ENCODE measurements at places on chromosomes 7 and 10. TPM values are rescaled to one million over a fixed set of nuclear protein-coding genes. Genes with fewer than 3 reads are reported as not detected.

The HOXA9 gene
- not detected for polyA plus RNA-seq

The CLRN3 gene
- polyA plus RNA-seq, result not detected

The HECW1 gene
- 2.9 TPM for polyA plus RNA-seq

The GRM3 gene
- polyA plus RNA-seq, result 4.9 TPM

The LANCL2 gene
- polyA plus RNA-seq, result 10.7 TPM

The IQCE gene
- polyA plus RNA-seq, result 3.1 TPM

The CDHR1 gene
- 5.6 TPM for polyA plus RNA-seq

The CACNB2 gene
- 1.9 TPM for polyA plus RNA-seq

The LRIT1 gene
- 0.03 TPM for polyA plus RNA-seq

The ENKUR gene
- polyA plus RNA-seq, result not detected

GRCh38 chr10:62019013-62019684, 117.7 kb downstream of the ARID5B start:
- no peak overlapping the region for H3K27ac ChIP-seq
- H3K4me1 ChIP-seq, result peaks cover 3% of the 10 kb centered on the region
- H3K36me3 ChIP-seq, result no peaks in the 10 kb centered on the region
- no peak overlapping the region for H3K4me3 ChIP-seq

GRCh38 chr7:1225441-1226185, 7.1 kb upstream of the UNCX start:
- DNase-seq, result no peak
- H3K27ac ChIP-seq, result no peak overlapping the region
- no peaks in the 10 kb centered on the region for H3K4me1 ChIP-seq
- no peaks in the 10 kb centered on the region for H3K36me3 ChIP-seq
- H3K27me3 ChIP-seq, result peaks cover 68% of the 10 kb centered on the region
- no peak overlapping the region for H3K4me3 ChIP-seq

- H3K27ac ChIP-seq, result no peak overlapping the region
- no peaks in the 10 kb centered on the region for H3K27me3 ChIP-seq
- DNase-seq, result no peak
- H3K36me3 ChIP-seq, result no peaks in the 10 kb centered on the region
- no peaks in the 10 kb centered on the region for H3K4me1 ChIP-seq
Observed at GRCh38 chr10:96377816-96378294, 19.1 kb upstream of the OPALIN start.

GRCh38 chr7:133051066-133051465, 30.8 kb downstream of the CHCHD3 start:
- no peak overlapping the region for H3K4me3 ChIP-seq
- no peaks in the 10 kb centered on the region for H3K27me3 ChIP-seq
- DNase-seq, result no peak
- H3K36me3 ChIP-seq, result no peaks in the 10 kb centered on the region
- H3K27ac ChIP-seq, result no peak overlapping the region

GRCh38 chr7:99196536-99197258, 11.2 kb downstream of the KPNA7 start:
- H3K27ac ChIP-seq, result no peak overlapping the region
- no peaks in the 10 kb centered on the region for H3K36me3 ChIP-seq
- DNase-seq, result no peak
- no peak overlapping the region for H3K4me3 ChIP-seq

DNA sequence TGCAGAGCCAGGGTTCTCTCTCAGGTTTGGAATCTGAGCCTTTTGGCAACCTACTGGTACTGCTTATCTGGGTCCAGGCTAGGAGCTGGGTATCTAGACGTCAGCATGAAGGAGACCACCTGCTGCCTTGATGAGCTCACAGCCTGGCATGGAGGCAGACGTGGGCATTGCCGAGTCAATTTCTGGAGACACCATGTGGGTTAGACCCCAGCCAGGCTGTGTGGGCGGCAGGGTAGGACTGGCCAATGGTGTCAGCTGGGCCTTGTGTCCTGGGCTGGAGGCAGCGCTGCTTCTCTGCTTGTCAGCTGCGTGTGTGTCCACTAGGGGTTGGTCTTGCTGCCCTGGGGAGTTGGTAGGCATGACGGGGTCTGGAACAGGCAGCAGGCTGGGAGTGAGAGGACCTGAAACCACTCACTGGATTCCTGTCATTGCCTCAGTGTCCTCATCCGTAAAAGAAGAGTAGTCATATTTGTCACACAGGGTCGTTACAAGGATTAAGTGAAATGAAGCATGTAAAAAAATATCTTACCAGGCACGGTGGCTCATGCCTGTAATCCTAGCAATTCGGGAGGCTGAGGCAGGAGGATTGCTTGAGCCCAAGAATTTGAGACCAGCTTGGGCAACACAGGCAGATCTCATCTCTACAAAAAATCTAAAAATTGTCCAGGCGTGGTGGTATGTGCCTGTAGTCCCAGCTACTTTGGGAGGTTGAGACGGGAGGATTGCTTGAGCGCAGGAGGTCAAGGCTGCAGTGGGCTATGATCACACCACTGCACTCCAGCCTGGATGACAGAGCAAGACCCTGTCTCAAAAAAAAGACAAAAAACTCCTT, 31.7 kb upstream of the ANKRD2 start:
- no peak overlapping the region for H3K27ac ChIP-seq
- H3K4me1 ChIP-seq, result peaks cover 8% of the 10 kb centered on the region
- no peak overlapping the region for H3K4me3 ChIP-seq

DNA sequence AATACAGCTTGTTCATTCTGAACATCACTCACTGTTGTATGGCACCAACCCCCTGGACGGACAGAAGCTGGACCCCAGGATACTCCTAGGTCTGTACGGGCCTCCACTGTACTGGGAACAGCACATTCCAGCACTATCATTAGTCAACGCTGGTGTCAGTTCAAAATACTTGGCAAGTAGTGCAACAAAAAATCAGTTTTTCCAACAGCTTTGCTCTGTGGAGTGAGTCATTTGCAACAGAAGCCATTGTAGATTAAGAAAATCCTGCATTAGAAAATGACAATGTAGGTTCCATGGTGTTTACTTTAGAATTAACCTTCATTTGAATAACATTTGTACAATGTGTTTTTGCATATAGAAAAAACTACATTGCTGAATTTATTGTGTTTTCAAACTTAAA, 266.6 kb downstream of the HDAC9 start:
- H3K4me3 ChIP-seq, result no peak overlapping the region
- DNase-seq, result no peak
- no peaks in the 10 kb centered on the region for H3K36me3 ChIP-seq

DNA sequence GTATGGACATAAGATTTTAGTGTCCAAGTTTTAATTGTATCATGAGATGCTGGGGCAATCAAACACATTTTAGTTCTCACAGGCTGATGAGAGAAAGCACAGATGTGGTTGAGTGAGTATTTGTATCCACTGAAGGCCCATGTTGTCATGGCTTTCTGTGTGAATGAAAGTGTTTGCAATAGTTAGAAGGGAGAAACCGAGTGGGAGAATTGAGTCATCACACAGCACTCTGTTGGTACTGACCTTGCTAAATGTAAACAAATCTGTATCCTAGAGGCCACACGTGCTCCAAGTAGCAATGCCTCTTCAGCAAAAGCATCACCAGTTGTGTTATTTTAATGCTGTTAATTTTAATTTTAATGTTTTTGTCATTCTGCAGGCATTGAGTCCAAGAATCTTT, 121.2 kb downstream of the EMX2 start:
- H3K27ac ChIP-seq, result no peak overlapping the region
- DNase-seq, result no peak
- no peak overlapping the region for H3K4me3 ChIP-seq
- no peaks in the 10 kb centered on the region for H3K36me3 ChIP-seq
- H3K27me3 ChIP-seq, result no peaks in the 10 kb centered on the region

DNA sequence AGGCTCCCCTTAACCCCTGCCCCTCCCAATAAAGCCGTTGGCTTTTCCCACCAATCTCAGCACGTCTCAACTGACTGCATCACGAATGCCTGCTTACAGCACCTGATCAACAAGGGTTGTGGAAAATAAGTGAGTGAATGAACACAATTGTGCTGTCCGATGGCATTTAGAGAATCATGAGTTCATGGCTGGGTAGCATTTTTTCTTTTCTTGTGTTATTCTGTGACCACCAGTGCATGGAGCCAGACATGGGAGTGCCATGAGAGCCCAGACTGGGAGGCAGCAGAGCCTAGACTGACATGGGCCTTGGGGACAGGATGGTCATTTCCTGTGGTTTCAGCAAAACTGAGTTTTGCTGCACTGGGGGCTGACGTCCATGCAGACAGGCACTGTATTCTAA, 254.1 kb upstream of the IGFBP3 start:
- H3K36me3 ChIP-seq, result no peaks in the 10 kb centered on the region
- no peaks in the 10 kb centered on the region for H3K27me3 ChIP-seq
- no peak overlapping the region for H3K4me3 ChIP-seq
- H3K27ac ChIP-seq, result no peak overlapping the region

DNA sequence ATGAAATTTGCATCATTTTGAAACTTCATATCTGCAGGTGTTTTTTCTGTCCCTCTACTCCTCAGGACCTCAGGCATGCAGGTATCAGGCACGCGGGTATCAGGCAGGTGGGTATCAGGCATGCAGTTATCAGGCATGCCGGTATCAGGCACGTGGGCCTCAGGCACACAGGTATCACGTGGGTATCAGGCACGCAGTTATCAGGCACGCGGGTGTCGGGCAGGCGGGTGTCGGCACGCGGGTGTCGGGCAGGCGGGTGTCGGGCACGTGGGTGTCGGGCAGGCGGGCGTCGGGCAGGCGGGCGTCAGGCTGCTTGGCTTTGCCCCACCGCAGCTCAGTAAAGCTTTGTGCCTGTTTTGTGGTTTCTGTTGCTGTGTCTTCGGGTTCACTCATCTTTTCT, 8.7 kb downstream of the SPRN start:
- H3K4me1 ChIP-seq, result no peaks in the 10 kb centered on the region
- H3K27ac ChIP-seq, result no peak overlapping the region
- DNase-seq, result no peak

GRCh38 chr7:106155027-106155426, 42.9 kb upstream of the SYPL1 start:
- no peaks in the 10 kb centered on the region for H3K4me1 ChIP-seq
- no peak for DNase-seq
- H3K27me3 ChIP-seq, result no peaks in the 10 kb centered on the region
- no peak overlapping the region for H3K27ac ChIP-seq
- H3K36me3 ChIP-seq, result no peaks in the 10 kb centered on the region

- H3K36me3 ChIP-seq, result no peaks in the 10 kb centered on the region
- no peak overlapping the region for H3K4me3 ChIP-seq
- H3K4me1 ChIP-seq, result peaks cover 4% of the 10 kb centered on the region
- 0 out of 2 replicates have a peak overlapping the region, but pooled peaks have one; percentile 29 for H3K27ac ChIP-seq
- no peaks in the 10 kb centered on the region for H3K27me3 ChIP-seq
Observed at GRCh38 chr7:129285111-129285510, 60.3 kb downstream of the AHCYL2 start.

- H3K27me3 ChIP-seq, result peaks cover 15% of the 10 kb centered on the region
- no peaks in the 10 kb centered on the region for H3K4me1 ChIP-seq
- H3K27ac ChIP-seq, result no peak overlapping the region
- no peaks in the 10 kb centered on the region for H3K36me3 ChIP-seq
- DNase-seq, result peak; percentile 24
Observed at GRCh38 chr10:86393362-86393761, 26.8 kb upstream of the GRID1 start.

- H3K27ac ChIP-seq, result no peak overlapping the region
- no peaks in the 10 kb centered on the region for H3K4me1 ChIP-seq
- H3K4me3 ChIP-seq, result no peak overlapping the region
- no peaks in the 10 kb centered on the region for H3K27me3 ChIP-seq
- no peaks in the 10 kb centered on the region for H3K36me3 ChIP-seq
- DNase-seq, result no peak
Observed at GRCh38 chr7:79436378-79436777, 17.1 kb downstream of the MAGI2 start.

GRCh38 chr7:47231032-47231431, 350.9 kb downstream of the TNS3 start:
- H3K27ac ChIP-seq, result no peak overlapping the region
- H3K4me1 ChIP-seq, result no peaks in the 10 kb centered on the region
- DNase-seq, result no peak
- no peaks in the 10 kb centered on the region for H3K27me3 ChIP-seq
- H3K36me3 ChIP-seq, result no peaks in the 10 kb centered on the region

DNA sequence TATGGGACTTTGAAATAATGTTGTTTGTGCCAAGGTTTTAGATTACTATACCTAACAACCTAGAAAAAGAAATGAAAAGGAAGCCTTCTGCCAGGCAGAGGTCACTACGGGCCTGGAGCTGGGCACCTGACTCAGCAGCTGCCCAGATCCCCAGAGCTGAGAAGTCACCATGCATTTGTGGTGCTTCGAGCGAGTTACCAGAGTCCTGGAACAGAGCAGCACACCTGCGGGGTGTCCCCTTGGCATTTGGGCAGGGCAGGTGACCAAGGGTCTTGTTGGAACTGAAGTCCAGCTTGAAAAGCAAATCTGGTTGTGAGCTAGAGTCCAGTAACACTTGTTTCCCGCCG, 25.5 kb downstream of the EGFR start:
- no peaks in the 10 kb centered on the region for H3K36me3 ChIP-seq
- H3K4me3 ChIP-seq, result no peak overlapping the region
- H3K27me3 ChIP-seq, result no peaks in the 10 kb centered on the region
- no peak overlapping the region for H3K27ac ChIP-seq

DNA sequence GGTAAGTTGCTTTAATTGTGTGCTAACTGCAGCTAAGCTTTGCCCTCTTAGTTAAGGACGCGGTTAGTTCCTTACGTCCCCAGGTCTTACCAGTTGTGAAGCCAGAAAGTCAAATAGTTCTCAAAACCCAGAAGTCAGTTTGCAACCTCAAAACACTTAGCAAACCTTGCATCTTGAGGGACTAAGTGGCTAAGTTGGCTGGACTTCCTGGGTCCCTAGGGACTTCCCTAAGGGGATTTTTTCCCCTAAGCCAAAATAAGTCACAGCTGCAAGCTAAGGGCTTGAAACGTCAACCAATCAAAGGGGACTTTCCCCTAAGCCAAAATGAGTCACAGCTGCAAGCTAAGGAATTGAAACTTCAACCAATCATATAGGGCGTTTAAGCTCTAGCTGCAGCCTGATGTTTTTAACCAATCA, 36.2 kb upstream of the HECW1 start:
- no peak for DNase-seq

GRCh38 chr10:124171561-124171960, 78.2 kb upstream of the CHST15 start:
- H3K27ac ChIP-seq, result no peak overlapping the region
- H3K4me3 ChIP-seq, result no peak overlapping the region
- H3K36me3 ChIP-seq, result no peaks in the 10 kb centered on the region
- H3K4me1 ChIP-seq, result no peaks in the 10 kb centered on the region
- H3K27me3 ChIP-seq, result no peaks in the 10 kb centered on the region

GRCh38 chr7:1892011-1892965, 222.2 kb downstream of the ELFN1 start:
- H3K36me3 ChIP-seq, result peaks cover 17% of the 10 kb centered on the region
- H3K4me3 ChIP-seq, result no peak overlapping the region

Measured in H1 (cell line).